ENCODE measurements at places on chromosomes 16 and 17.
A peak's percentile ranks its signal among the peaks of the same experiment; 100 is the strongest.

DNA sequence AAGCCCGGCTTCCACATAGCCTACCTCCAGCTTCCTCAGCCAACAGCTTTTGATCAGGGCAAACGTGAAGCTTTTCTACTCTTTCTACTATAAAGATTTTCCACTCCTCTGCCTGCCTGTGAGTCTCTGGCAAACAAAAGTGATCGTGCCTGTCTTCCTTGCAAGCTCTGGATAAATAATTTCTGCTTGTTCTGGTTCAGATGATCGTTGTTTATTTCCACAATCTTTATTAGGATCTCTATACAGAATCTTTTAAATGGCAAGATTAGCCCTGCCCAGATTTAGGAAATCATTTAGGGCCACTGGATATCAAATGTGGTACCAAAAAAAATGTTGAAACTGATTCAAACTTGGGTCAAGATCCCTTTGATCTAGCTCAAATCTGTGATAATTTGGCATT is 20.4 kb downstream of the KCNJ16 start:
- DNase-seq: no peak

DNA sequence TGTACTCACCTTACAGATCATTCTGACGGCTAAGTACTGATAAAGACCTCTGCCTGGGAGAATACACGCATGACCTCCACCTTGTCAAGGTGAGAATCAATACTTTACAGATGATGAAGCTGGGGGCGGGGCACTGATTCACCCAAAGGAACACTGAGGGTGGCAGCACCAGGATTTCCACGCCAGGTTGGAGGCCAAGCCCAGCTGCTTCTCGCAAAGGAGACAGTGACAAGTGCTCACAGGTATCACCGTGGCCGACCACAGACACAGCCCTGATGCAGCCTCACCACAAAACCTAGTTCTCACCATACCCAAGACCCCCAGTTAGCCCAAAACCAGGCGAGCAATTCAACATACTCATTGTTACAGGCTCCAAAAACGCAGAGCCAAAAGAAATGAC is 434.2 kb downstream of the SOX9 start:
- DNase-seq: no peak

DNA sequence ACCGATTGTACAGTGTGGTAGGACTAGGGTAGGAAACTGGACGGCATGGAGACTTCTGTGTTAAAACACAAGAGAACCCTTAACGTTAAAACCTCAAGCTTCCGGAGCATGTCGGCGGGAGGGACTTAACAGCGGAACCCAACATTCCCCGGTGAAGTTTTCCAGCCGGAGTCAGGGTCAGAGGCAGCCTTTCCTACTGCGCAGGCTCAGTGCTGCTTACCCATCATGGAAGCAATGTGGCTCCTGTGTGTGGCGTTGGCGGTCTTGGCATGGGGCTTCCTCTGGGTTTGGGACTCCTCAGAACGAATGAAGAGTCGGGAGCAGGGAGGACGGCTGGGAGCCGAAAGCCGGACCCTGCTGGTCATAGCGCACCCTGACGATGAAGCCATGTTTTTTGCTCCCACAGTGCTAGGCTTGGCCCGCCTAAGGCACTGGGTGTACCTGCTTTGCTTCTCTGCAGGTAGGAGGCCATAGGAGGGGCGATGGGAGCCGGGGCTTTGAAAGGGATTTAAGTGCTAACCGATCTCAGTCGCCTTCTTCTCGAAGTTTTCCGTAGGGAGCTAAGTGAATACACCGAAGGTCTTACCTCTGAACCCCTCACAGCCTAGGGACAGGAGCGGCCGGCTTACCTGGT is at the start of gene PIGL:
Gene PIGL (plus strand): TSS at position 209 of the 634 bp plus-strand sequence. CDS start 17 bp downstream, at position 226.
- peak; percentile 70 for DNase-seq

- no peak for DNase-seq
These were observed 51.8 kb upstream of the KDM6B start for GRCh38 chr17:7782240-7782639.

- DNase-seq: no peak
These were observed 116.6 kb downstream of the ZNF18 start for GRCh38 chr17:11880714-11881113.
